Activated CD8-positive, alpha-beta memory T cell treated with anti-CD3 and anti-CD28 coated beads for 4 hours (primary cell): ENCODE measurements at places on chromosomes 6 and 20.

DNA sequence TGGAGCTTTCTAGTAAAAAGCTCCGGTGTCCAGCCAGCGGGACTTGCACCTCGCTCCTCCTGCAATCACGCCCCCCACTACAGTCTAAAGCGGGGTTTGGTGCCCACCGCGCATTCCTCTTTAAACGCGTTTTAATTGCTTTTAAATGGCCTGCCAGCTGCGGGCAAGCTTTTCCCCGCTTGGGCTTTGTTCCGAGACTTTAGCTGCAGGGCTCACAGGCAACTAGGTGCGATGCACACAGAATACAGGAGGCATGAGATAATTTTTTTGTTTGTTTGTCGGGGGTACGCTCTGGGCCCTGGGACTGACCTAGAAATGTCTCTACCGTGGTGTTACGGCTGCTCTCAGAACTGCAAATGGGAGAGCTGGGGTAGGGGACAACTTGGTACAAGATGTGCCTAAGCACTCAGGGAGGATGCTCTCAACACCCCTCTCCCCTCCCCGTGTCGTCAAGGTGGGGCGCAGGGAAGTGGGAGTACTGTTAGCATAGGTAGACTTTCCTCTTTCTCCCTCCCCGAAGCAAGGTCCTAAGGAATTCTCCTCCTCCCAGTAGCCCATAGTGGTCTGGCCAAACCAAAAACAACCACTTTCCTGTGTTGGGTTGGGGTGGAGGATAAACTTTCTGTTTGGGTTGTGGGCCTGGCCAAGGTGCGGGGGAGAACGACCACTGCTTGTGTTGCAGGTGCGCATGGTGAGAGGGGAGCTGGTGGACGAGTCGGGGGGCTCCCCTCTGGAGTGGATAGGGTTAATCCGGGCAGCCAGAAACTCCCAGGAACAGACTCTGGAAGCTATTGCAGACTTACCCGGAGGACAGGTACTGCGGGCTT lies 1.6 kb downstream of the PRDM13 start:
- DNase-seq, result no peak

GRCh38 chr6:109816452-109817374 lies 125.6 kb downstream of the FIG4 start:
- DNase-seq, result no peak

GRCh38 chr6:161318456-161318855 lies 44.6 kb upstream of the AGPAT4 start:
- DNase-seq, result no peak

DNA sequence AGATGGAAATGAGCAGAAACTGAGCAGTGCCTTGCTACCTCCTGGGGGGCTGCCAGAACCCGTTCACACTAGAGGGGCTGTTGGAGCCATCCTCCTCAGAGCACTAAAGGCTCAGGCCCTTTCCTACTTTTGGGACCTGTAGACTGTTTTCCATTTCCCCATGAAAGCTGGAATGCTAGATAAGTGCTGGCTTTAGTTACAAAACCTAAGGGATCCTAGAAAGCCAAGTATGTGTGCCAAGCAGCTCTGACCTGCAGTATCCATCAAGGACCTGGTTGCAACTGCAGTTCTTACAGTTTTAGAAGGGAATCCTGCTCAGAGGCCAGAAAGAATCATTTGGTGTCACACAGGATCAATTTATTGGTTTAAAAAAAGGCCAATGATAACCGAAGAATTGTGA lies 176.7 kb upstream of the COL21A1 start:
- DNase-seq, result no peak

- no peak for DNase-seq
Observed at GRCh38 chr6:159681191-159681880, 11.7 kb downstream of the SOD2 start.
